Foreskin fibroblast (primary cell): ENCODE measurements at places on chromosomes 5 and 9.

DNA sequence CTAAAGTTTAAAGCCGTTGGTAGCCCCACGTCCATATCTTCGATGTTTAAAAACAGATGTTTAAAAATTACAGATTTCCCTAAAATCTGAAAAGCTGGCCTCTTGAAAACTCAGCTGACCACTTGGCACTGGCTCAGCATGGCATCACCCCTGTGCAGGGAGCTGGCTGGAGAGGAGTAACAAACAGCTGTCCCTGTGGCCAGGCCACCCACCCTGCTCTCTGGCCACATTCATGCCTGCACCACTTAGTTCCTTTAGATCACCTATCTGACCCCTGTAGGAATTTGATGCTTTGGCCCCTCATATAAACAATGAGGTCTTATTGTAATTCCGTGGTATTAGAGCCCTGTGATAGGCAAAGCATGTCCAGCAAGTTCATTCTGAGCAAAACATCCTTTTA, 107.5 kb downstream of the FRMD3 start:
- DNase-seq, result no peak

DNA sequence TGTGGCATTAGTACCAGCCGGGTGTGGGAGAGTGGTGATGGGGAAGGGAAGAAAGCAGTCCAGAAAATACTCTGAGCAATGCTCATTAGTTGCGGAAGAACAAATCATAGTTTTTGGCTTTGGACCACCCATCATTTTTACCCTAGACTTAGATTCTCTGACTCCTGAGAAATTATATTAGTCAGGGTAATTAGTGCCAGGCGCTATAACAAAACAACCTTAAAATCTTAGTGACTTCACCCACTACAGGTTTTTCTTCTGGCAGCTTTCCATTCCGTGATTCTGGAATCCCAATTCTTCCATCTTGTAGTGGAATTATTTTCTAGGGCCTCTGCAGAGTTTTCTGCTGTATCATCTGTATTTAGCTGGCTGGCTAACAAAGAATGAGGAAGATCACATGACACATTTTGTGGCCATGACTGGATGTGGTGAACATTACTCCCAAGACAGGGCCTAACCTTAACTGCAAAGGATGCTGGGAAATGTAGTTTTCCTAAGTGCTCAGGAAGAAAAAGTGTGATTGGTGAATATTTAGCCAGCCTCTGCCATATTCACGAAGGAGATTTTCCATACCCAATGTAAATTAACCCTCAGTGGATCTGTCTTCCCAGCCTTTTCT, 373.0 kb upstream of the MEF2C start:
- no peak for DNase-seq

- no peak for DNase-seq
Observed at GRCh38 chr5:37991301-37992299, 151.8 kb upstream of the GDNF start.

GRCh38 chr5:96851312-96852062, 24.8 kb upstream of the ERAP2 start:
- DNase-seq, result peak; percentile 20

- no peak for DNase-seq
Observed at GRCh38 chr9:118148990-118149389, 444.8 kb downstream of the TLR4 start.

DNA sequence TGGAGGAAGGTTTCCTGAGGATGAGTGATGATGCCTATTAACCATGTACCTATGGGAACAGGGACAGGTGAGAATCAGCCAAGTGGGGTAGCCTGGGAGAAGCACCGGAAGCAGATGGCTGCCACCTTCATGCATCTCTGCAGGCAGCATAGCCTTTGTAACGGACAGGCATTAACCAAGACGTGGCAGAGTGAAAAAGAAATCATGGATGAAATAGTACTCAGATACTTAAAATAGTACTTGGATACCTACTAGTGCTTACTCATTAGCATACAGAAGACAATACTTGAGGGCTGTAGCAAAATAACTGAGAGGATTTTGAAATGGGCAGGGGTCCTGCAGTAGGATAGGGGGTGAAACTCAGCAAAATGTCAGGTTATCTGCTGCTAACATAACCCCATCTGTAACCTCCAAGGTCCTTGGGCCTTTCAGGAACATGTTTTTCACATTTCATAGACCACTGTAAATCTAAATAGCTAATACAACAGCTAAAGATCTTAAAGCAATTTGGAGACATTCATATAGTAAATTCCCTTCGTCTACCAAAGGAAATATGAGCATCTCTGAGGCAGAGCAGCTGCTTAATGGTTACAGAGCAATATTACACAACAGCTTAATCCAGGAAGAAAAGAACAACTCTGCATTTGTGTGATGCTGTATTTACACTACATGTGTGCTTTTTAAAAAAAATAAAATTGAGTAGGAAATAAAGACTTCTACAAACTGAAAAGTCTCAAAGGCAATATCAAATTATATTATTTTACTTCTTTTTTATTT, 154.3 kb downstream of the NFIB start:
- DNase-seq, result peak; percentile 14

DNA sequence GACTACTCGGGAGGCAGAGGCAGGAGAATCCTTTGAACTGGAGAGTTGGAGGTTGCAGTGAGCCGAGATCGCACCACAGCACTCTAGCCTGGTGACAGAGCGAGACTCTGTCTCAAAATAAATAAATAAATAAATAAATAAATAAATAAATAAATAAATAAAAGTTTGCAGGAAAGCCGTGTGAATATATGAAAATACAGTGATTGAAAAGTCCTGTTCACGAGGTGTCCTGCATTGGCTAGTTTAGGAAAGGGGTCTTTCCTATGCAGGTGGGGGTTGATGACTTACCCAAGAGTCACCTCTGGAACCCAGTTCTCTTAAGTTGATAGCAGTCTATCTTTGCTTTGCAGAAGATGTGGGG, 7.3 kb downstream of the TENT4A start:
- no peak for DNase-seq

DNA sequence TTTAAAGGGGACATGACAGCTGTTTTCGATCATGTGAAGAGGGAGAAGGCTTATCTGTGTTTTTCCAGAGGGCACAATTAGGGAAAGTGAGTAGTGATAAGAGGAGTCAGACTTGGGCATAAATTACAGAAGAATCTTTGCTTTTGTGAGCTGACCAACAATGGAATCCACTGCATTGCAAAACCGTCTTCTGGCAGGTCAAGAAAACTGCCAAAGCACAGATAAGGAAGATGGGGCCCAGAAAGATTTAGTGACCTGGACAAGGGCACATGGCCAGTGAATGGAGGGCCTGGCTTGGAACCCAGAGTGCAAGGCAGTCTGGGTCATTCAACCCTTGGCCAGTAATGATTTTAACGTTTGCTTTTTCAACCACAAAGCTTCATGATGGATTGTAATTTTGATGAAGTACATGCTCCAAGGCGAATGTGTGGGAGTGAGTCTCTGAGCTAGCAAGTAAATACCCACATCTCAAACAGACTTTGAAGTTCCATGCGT, 153.2 kb upstream of the MAST4 start:
- no peak for DNase-seq

DNA sequence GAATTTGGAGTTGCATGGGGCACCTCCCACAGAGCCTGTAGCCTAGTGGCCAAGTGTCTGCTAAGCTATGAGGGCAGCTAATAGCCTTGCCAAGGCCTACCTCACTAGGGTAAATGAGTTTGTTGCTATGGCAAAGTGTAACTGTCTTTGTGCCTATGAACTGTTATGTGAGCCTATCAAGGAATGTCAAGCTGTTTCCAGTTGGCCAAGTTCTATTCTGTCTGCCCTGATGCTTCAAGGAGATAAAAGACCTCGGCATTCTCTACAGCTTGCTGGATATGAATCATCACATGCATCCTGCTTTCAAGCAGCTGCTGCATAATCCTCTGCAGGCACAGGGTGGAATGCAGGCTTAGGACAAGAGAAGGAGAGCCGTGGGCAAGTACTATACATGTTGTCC, 69.8 kb upstream of the CCDC112 start:
- DNase-seq, result peak; percentile 91

GRCh38 chr5:21184581-21184980, 1196.6 kb upstream of the CDH18 start:
- DNase-seq, result no peak

- DNase-seq, result no peak
Observed at GRCh38 chr9:588981-589380, 252.5 kb upstream of the DMRT1 start.

DNA sequence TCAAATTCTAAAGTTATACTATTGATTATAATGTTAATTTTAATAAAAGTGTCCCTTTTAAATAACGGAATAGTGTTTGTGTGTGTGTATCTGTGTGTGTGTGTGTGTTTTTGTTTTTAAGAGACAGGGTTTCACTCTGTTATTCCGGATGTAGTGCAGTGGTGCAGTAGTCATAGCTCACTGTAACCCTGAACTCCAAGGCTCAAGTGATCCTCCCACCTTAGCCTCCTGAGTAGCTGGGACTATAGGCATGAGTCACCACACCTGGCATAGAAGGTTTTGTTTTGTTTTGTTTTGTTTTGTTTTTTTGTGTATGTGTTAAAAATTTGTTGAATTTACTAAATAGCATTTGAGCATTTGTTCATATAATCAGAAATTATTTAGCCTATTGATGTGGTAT, 64.6 kb downstream of the YTHDC2 start:
- DNase-seq, result no peak

DNA sequence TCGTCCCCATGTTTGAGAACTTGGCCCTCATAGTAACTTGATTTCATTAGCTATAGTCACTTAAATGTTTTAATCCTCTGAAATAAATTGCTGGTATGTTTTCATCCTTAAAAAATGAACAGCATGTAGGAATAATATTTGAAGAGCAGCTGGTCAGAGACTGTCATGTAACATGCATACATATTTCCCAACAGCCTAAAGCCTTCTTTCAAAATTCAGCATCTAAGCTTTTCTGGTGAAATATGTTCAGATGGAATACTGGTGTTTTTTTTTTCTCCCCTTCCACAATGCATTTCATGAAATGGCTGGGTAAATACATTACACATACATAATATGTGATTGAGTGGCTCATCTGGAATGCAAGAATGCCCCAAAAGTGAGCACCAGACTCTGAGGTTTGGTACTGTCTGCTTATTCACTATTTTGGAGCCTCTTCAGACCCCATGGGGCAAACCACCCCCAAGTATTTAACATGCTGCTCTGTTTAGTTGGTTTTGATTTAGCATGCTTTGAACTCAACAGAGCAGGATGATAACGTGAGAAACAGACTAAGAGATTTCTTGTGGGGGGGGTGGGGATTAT, 94.0 kb downstream of the SMARCA2 start:
- peak; percentile 44 for DNase-seq

DNA sequence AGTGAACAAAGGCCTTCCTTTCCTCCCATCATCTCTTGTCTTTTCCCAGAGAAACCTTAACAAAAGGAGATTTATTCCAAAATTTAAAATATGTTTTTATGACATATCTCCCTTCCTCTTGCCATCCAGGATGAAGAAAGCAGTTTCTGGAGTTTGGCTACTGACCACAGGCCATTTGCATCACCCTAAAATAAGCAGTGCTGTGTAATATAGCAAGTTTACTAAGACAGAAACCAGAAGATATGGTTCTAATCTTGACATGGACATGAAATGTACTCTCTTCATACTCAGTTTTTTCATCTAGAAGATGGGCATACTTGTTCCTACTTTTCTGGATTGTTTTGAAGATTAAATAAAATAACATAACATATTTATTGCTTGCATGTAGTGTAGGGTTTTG, 50.2 kb upstream of the ZFAND5 start:
- DNase-seq, result no peak

GRCh38 chr9:76162751-76163500, 231.3 kb downstream of the RFK start:
- DNase-seq, result no peak

DNA sequence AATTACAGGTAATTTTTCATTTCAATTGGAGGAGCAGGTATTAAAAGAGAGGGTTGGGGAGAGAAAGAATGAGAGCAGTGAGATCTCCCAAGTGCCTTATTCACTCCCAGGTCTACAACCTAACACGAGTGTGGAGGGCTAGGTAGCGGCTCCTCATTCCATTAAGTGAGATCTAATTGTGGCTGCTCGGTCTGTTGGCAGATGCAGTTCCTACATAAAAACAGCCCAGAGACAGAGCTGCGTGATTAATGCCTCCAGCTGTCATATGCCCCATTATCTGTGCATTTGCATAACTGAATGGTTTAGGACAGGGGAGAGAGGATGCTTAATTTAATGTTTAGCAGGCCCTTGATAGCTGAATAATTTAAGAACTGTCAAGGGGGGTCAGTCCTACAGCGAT, 100.5 kb downstream of the PSAT1 start:
- DNase-seq, result no peak

- no peak for DNase-seq
Observed at GRCh38 chr5:137782984-137783536, 28.9 kb upstream of the HNRNPA0 start.

DNA sequence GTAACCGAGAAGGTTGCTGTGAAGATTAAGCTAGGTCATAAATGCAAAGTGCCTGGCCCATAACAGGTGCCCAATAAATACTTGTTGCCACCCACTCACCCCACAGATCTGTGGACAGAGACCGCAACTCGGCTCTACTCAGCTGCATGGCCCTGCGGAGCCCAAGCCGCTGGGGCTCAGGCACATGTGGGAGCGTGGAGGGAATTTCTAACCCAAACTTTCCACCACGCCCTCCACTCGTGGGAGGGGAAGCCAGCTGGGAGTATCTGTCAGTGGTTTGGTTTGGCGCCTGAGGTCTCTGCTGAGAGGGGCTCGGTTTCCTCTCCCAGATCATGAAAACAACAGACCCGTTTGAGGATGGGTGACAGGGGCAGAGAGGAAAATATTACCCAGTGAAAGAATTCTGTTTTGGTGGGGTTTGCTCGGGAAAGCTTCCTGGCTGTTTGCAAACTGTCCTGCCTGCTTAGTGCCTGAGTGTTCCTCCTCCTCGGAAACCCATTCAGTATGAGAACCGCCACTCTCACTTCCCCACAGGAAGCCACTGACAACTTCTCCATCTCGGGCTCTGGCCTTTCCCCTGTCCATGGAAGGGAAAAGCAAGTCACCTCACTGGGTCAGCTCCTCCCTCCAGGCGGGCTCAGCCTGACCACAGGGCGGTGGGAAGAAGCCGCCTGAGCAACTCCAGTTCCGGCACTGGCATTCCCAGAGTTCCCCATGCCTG, 60.1 kb downstream of the RGS3 start:
- DNase-seq, result peak; percentile 32

DNA sequence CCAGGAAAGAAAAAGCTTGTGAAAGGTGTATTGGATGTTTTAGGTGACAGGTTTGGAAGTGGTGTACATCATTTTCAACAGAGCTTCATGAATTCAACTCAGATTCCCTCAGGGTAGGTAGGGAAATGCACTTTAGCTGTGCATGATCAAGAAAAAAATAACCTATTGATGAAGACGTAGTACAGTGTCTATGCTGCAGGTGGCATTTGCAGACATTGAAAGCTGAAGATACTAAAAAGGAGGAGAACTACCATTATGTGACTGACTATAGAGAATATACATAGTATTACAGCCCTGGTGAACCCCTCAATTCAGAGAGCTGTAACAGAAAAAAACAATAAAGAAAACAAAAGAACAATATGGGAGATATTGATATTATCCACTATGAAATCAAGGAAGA, 2344.7 kb upstream of the ACO1 start:
- DNase-seq, result no peak

GRCh38 chr5:66015196-66015960, 89.0 kb downstream of the ERBIN start:
- DNase-seq, result no peak

GRCh38 chr5:150142959-150143349, 12.7 kb downstream of the PDGFRB start:
- peak; percentile 96 for DNase-seq

- peak; percentile 23 for DNase-seq
Observed at GRCh38 chr5:159864885-159865691, 51.2 kb upstream of the ADRA1B start.
